ENCODE measurements at places on chromosomes 7 and 10. TPM values are rescaled to one million over a fixed set of nuclear protein-coding genes. Genes with fewer than 3 reads are reported as not detected.

GRCh38 chr7:77328669-77329068 lies 87.5 kb downstream of the GSAP start:
- no peak for DNase-seq

- no peak for DNase-seq
These were observed 58.1 kb downstream of the CSGALNACT2 start for GRCh38 chr10:43196131-43196980.

- no peak for DNase-seq
These were observed 18.0 kb downstream of the MACC1 start for GRCh38 chr7:20199015-20199737.

DNA sequence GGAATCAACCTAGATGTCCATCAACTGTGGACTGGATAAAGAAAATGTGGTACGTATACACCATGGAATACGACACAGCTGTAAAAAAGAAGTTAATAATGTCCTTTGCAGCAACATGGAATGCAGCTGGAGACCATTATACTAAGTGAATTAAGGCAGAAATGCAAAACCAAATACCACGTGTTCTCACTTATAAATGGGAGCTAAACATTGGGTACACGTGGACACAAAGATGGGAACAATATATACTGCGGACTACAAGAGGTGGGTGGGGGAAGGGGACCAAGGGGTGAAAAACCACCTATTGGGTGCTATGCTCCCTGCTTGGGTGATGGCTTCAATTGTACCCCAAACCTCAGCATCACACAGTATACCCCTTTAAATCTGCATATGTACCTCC lies 385.5 kb downstream of the SORCS3 start:
- no peak for DNase-seq

- DNase-seq, result no peak
These were observed 44.1 kb downstream of the KLRG2 start for GRCh38 chr7:139439375-139439774.

DNA sequence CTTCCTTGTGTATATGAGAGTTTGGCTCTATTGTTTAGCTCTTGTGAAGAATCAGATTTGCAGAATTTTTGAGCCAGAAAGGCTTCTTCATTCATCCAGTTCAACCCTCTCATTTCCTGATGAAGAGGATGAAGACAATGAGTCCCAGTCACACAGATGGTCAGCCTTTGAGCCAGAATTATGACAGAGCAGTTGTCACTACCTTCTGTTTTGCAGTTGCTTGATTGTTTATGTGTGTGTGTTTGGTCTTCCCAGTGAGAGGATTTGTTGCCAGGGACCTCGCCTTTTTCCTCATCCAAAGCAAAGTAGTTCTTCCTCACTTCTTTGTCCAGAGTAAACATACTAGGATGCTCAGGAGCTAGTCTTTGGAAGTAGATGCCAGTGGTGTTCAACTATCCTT lies 15.6 kb downstream of the MDFIC start:
- no peak for DNase-seq

MSMB gene
- 2,749 TPM for total RNA-seq

Data from prostate gland (tissue), 2 donors.